ENCODE measurements at places on chromosomes 12 and 14.

DNA sequence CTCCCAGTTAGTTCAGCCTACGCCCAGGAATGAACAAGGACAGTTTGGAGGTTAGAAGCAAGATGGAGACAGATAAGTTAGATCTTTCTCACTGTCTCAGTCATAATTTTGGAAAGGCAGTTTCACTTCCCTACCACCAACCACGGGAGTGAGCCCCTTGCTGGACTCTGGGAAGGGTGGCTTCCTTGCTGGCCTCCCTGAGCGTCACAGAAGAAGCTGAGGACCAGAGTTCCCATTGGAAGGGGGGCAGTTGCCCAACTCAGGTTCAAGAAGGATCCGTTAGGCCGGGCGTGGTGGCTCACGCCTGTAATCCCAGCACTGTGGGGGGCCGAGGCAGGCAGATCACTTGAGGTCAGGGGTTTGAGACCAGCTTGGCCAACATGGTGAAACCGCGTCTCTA is 106.2 kb upstream of the MAX start:
- DNase-seq = no peak

DNA sequence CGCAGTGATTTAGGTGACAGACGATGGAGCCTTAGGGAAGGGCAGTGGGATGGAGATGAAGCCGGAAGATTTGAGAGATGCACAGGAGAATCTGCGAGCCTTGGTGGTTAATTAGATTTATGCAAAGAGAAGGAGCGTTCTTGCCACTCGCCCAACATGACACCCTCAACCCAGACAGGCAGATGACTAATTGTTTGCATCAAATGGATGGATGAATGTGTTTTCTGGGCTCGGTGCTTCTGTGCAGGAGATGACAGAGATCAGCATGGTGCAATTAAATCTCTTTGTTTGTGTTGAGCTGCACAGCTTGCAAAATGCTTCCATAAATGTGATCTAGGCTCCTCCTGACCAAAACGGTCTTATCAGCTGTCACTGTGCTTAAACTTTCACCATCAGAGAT is 202.3 kb upstream of the PRMT8 start:
- no peak for DNase-seq

GRCh38 chr14:90499908-90500664 is 103.3 kb downstream of the CALM1 start:
- DNase-seq = no peak

DNA sequence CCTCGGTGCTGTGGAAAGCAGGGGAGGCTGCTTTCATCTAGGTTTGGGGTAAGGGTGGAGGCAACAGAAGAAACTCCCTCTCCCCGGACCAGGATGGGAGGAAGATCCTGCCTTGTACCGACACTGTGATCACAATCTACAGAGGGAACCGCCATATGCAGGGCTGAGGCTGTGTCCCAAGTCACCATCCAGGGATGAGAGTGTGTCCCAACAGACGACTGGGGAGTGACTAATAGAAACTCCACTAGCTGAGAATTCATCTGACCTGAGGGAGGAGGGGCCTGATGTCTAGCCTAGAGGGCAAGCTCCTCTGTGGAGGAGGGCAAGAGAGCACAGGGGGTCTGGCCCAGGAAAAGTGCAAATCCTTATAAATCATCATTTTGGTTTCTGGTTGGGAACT is 172.4 kb downstream of the CALM1 start:
- DNase-seq = no peak

- no peak for DNase-seq
These were observed 124.4 kb downstream of the RIMBP2 start for GRCh38 chr12:130591736-130592135.

DNA sequence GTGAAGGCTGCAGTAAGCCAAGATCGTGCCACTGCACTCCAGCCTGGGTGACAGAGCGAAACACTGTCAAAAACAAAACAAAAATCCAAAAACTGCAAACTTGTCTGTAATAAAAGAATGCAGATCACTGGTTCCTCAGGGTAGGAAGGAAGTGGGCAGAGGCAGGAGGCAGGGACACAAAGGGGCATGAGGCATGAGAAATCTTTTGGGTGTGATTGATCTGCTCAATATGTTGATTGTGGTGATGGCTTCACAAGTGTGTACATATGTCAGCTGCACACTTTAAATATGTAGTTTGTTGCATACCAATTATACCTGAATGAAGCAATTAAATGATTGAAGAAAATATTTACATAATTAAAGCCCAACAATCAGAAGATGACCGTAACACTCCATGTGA is 117.6 kb downstream of the CMAS start:
- no peak for DNase-seq

GRCh38 chr14:55689981-55690871 is 110.2 kb downstream of the KTN1 start:
- no peak for DNase-seq

- peak; percentile 48 for DNase-seq
These were observed 7.2 kb downstream of the CBLN3 start for GRCh38 chr14:24422261-24422660.

GRCh38 chr12:18270958-18271460 is 9.7 kb downstream of the PIK3C2G start:
- no peak for DNase-seq

- DNase-seq = no peak
These were observed 4.9 kb upstream of the YEATS4 start for GRCh38 chr12:69354556-69355187.

DNA sequence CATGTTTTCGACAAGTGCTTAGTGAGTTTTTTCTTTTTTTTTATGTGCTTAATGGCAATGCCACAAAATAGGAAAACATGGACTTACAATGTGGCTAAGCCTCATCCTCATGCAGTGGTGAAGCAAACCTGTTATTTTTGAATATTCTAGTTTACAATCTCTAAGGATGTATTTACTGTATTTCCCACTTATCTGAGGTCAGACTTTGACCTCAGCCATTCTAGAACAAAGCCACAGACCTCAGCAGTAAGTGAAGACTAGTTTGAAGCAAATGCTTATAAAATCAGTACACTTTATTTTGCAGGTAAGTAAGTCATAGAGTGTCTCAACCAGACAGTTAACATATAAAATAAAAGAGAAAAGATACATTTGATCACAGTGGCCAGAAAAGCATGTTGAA is 130.1 kb downstream of the CCDC91 start:
- no peak for DNase-seq

- no peak for DNase-seq
These were observed 124.4 kb upstream of the KRR1 start for GRCh38 chr12:75635606-75636444.

DNA sequence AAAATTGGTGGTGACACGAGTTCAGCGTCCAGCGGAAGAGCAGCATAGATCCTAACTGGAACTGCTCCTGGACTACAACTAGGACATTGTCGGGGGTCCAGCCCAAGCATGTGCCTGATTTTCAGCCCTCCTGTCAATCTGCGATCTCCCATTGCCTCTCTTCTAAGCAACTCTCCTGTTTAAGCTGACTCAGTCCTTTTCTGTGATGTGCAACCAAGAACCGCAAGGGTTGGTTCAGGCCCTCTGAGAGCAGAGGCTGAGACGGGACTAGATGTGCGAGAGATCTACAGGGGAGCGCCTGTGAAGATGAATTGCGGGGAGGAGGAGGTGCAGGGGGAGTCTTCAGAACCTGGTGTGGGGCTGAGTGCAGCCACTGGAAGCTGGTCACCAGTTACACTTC is 3.7 kb upstream of the PAPLN start:
- DNase-seq = no peak

DNA sequence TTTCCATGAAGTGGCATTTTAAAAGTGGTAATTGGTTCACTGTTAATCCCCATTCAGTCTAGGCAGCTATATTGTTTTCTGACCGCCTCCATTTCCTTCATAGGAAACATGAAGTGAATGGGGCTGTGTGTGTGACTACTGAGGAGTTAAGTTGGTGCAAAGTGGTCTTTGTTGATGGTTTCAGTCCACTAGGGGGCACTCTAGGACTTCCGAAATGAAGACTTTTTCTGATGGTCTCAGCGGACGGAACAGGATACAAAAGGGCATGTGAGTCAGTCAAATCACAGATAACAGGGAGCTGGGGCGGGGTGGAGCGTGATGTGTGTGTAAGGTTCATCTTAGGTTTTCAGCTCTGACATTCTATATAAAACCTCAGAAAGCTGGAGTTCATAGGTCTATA is 240.1 kb upstream of the OR4E1 start:
- DNase-seq = peak; percentile 95

DNA sequence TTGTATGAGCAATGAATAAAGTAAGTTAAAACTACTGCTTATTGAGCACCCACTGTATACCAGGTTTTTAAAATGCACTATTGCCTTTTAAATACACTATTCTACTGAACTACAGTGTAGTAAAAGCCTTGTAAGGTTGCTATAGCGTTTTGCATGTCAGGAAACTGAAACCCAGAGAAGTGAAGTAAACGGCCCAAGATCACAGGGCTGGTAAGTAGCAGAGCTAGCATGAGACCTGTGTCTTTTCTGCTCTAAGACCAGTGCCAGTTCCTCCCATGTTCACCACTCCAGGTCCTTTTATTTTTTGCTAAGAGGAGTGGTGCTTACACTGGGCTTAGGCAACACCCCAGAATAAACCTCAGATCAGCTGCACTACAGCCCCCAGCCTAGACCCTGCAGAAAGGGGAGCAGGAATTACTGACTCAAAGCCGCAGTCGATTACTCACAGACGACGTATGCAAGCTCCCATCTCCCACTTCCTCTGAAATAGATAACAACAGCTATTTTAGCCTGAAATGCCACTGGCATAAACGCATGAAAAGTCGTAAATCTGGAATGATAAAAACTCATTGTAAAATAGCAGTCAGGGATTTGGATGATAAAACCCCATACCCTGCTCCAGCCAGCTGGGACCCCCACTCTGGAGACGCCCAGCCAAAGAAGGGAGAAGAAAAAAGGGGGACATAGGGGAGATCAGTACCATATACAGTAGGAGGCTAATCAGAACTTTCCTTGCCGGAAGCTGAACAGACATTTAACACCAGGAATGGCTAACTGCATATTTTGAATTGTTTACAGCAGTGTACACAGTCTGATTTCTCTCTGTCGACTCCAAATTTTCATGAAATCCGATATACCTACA is 108.3 kb downstream of the NUAK1 start:
- DNase-seq = no peak

Measured in hematopoietic multipotent progenitor cell treated with erythropoietin and hydrocortisone succinate and interleukin-3 and kit ligand, for 6 days (in vitro differentiated cells).